ENCODE measurements at places on chromosomes 16 and 17.
A peak's percentile ranks its signal among the peaks of the same experiment; 100 is the strongest.

- DNase-seq, result no peak
These were observed 46.4 kb upstream of the KLHDC4 start for GRCh38 chr16:87812200-87812656.

- no peak for DNase-seq
These were observed 4.8 kb upstream of the SP6 start for GRCh38 chr17:47855737-47856136.

DNA sequence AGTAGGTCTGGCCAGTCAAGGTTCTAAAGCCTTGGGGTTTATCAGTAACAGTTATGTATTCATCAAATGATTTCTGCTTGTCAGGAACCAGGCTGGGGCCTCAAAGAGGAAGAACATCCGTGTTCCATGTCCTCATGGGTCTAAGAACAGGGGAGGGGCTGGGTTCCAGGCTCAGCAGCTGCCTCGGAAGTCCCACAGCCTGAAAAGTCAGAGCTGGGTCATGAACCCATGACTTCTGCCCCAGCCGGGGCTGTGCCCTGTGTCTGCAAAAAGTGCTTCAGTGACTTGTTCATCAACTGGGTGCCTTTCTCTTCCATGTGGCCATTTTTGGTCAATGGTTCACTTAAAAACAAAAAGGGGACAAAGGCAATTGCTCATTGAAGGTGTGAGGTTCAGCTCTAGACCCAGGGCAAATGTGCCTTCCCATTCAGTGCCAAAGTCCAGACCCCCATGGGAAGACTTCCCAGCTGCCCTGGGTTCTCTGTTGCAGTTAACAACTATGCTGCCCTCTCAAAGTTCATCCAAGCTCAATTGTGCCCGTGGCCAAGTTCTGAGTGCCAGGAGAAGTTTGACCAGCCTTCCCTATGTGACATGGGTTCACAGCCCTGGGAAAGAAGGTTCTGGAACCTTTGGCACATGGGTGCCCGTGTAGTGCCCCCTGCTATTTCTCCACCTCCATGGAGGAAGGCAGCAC lies 18.5 kb downstream of the TBKBP1 start:
- DNase-seq, result no peak

- DNase-seq, result peak; percentile 88
These were observed at the start of gene SNF8 for GRCh38 chr17:48944515-48945260. SNF8 (minus strand) TSS chr17:48944842; CDS start chr17:48944734, 108 bp downstream.

GRCh38 chr17:15342460-15342859 lies 1.1 kb upstream of the TEKT3 start:
- DNase-seq, result no peak

DNA sequence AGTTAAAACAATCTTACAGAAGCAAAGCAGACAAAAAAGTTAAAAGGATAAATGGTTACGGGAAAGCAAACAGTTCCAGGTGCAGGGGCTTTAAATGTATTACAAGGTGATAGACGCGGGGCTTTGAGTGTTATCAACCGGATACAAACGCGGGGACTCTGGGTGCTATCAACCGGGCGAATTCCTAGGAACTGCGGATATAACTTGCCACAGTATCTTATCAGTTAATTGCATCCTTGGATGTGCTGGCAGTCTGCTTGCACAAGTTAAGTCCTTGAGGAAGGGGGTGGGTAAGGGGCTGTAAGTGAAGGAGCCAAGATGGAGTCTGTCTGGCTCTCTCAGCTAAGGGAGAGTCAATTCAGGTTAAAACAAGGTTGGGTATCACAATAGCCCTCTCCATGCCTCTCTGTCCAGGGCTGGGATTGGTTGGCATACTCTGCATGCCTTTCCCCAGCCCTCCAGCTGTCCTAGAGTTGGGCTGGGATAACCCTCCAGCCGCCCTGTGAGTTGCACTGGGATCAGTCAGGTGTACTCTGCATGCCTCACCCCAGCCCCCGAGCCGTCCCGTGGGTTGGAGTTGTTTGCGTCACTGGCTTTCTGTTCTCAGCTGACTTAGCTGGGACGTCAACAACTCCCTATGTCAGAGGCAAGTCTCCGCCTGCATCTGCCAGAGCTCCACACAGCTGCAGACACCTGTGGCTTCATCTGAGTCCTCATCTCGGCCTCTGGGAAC lies 40.9 kb downstream of the TMEM235 start:
- peak; percentile 40 for DNase-seq

DNA sequence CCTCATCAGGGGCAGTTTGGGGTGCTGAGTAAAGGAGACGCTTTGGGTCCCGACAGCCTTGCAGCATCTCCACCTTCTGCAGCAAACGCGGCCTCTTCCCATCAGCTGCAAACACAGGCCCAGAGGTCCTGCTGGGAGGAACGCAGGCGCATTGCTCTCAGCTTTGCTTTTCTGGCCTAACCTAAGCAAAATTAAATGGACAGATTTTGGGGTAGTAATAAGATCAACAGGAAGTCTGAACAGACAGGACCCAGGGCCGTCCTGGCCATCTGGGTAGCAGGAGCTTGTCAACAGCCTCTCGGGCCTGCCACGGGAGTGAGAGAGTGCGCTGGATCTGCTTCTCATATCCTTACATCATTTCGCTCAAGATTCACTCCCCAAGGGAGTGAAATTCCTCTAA lies 7.2 kb downstream of the NUBP1 start:
- no peak for DNase-seq

GRCh38 chr16:3780570-3780969 lies 63.2 kb upstream of the TRAP1 start:
- DNase-seq, result no peak

DNA sequence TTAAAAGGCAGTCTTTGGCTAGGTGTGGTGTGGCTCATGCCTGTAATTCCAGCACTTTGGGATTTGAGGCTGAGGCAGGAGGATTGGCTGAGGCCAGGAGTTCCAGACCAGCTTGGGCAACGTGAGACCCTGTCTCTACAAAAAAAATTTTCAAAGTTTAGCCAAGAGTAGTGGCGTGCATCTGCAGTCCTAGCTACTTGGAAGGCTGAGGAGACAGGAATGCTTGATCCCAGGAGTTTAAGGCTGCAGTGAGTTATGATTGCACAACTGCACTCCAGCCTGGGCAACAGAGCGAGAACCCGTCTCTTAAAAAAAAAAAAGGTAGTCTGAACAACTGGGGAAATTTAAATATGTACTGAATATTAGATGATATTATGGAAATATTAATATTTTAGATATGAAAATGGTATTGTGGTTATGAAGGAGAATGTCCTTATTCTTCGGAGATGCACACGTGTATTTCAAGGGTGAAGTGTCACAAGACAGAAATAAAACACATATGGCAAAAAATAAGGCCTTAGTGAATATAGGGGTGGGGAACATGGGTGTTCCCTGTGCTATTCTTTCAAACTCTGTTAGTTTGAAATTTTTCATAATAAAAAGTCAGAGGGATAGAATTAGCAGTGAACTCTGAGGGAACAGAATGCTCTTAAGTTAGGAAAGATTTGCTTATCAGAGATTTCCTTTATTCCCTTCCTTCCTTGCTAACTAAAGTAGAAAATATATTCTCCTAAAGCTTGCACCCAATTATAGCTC lies 144.7 kb downstream of the CDK5R1 start:
- DNase-seq, result no peak

DNA sequence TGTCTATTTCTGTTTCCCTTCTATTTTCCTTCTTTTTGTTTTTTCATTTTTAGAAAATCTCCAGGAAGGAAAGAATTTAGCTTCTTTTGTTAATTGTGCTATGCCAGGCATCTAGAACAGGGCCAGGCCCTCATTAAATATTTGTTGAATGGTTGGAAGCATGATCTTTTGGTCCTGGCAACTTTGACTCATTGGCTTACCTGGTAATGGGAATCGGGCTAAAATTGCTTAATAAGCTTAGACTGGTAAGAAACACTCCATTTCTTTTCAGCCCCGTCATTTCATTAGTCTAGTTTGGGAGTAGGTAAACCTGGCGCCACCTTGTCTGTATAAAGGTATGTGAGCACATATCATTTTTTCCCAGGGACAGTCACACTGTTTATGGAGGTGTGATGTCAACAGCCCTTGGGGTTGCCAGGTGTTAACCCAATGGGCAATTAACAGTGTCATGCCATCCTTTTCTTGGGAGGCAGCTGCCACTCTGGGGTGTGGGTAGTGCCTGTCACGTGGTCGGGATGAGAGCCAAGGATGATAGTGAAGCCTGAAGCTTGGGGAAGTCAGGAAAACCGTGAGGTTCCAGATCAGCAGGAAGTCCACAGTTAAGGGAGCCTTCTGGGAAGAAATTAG lies 9.5 kb upstream of the NDEL1 start:
- DNase-seq, result no peak

- no peak for DNase-seq
These were observed 1.9 kb downstream of the CEP95 start for GRCh38 chr17:64508683-64509082.

DNA sequence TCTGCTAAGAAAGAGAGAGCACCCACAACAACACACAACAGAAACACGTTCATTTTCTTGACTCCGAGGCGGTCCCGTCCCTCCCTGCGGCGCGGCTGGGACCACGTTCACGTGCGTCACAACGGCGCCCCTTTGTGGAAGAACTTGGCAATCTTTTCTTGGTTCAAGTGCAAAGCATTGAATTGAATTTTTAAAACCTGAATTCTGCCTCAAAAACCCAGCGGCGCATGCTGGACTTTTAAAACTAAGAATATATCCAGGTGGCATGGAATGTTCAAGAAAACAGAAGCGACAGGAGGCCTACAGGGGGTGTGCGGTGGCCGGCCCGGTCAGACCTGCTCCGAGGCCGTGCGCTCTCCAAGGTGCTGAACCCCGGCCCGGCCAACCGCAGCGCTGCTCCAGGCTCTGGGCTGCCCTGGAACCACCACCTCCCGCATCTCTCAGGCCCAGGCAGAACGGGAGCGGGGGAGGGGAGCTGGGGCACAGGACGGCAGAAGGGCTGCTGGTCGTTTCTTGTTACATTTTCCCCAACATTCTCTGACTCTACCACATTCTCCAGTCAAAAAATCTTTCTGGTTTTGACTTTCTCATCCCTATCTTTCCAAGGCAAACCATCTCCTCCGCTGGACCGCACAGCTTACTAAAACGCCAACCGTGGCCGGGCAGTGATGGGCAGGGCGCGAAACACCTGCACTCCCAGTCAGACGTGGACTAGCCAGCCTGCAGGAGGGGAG lies 3.4 kb upstream of the HEXD start:
- DNase-seq, result peak; percentile 63

GRCh38 chr16:67844497-67844896 lies 2.2 kb upstream of the NUTF2 start:
- DNase-seq, result no peak

GRCh38 chr17:45917081-45917480 lies 22.7 kb downstream of the MAPT start:
- DNase-seq, result no peak

DNA sequence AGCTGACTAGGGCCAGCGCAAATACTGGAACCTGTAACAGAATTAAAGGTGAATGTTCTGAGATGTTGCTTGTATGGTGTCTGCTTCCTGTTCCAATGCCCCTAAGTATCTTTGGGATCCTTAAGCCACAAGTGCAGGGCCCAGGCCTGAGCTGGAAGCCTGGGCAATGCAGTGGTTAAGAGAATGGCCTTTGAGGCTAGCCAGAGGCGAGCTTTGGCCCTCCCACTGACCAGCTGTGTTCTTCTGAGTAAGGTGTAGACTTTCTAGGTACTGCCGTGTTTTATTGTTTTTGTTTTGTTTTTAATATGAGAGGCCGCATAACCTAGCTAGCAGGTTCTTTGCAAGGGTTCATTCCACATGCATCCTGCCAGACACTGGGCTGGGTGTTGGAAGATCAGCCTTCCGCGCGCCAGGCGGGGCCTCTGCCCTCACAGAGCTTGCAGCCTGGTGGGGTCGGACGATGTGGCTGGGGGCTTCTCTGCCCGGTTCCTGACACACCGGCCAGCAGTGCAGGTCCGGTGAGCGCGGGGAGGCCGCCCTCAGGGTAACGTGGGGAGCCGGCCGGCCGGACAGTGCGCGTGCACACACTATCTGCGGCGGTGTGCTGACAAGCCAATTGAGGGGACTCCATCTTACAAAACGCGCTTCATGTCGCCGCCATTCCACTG lies 551 bp upstream of the MLX start:
- no peak for DNase-seq

- no peak for DNase-seq
These were observed 4.8 kb downstream of the BTBD17 start for GRCh38 chr17:74356646-74357465.

DNA sequence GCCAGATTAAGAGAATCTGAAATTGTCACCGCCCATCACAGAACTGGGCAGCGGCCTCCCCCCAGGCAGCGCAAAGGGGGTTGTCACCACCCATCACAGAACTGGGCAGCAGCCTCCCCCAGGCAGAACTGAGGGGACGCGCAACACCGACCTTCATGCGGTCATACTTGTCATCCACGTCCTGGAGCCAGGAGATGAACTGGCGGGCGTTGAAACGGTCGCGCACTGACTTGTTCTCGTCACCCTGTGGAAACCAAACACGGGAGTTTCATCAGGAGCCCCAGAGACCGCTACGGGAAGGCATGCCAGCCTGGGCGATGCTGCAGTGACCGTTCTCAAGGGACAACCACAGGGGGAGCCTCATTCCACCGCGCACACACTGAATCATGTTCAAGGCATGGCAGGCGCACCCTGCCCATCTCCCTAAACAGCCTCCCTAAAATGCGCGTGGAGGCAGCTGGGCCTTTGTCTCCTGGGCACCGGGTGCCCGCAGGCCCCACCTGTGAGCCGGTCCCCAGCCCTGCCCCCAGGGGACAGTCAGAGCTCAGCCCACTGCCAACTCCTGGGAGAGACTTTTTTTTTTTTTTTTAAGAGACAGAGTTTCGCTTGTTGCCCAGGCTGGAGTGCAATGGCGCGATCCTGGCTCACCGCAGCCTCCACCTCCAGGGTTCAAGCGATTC lies 53.3 kb downstream of the ZNF778 start:
- DNase-seq, result no peak

GRCh38 chr16:58497935-58498334 lies 2.0 kb upstream of the NDRG4 start:
- no peak for DNase-seq

- DNase-seq, result peak; percentile 53
These were observed 30.6 kb upstream of the ETV4 start for GRCh38 chr17:43576563-43577229.

DNA sequence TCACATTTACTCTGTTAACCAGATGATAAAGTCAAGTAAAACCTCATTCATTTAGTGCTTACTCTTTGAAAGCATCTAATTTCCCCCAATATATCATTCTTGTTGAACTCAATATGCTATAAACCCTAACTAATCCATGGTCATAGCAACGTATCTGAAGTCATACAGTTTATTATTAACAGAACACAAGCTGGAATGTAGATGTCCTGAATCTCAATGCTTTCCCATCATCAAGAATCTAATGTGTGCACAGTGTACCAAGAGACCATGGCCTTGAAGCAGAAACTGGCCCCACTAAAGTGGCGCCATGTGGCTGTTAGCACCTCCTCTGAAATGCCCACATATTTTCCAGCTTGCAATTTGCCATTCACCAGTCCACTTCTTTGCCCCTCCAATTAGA lies 245.8 kb downstream of the SOX9 start:
- no peak for DNase-seq

DNA sequence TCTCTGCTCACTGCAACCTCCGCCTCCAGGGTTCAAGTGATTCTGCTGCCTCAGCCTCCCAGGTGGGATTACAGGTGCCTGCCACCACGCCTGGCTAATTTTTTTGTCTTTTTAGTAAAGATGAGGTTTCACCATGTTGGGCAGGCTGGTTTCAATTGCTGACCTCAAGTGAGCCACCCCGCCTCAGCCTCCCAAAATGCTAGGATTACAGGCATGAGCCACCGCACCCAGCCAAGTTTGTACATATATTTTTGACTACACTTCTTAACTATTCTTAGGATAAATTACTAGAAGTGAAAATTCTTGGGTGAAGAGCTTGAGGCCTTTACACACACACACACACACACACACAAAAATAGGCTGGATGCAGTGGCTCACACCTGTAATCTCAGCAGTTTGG lies 1.4 kb upstream of the ITGAM start:
- DNase-seq, result no peak

- DNase-seq, result no peak
These were observed 21.3 kb downstream of the CA4 start for GRCh38 chr17:60170835-60171752.

GRCh38 chr16:595942-596735 lies 6.3 kb downstream of the RAB40C start:
- DNase-seq, result no peak
